ENCODE measurements at places on chromosomes 7 and 10.

- DNase-seq: no peak
These were observed 85.0 kb downstream of the SGMS1 start for GRCh38 chr10:50538555-50539398.

- no peak for DNase-seq
These were observed 9.2 kb downstream of the NUP42 start for GRCh38 chr7:23191022-23191421.

DNA sequence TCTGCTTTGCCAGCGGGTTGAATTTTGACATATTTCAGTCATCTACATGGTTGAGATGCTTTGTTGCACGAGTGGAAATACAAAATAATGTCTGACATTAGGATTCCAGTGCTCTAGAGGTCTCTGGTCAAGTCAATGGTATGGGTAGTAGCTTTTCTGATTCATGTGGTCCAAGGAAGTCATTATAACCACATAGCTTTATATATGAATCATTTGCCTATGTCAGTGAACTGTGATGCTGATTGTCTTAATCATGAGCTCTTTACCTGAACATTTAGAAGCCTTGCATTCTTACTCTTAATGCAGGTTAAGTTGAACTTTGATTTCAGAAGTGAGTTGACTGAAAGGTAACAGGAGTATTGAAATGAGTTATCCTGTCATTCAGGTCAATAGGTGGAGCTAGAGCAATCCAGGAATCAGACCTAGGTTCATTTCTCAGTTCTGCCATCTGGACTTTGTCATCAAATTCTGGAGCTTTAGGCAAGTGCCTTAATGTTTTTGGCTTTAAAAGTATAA, 3.3 kb downstream of the MAPK8 start:
- DNase-seq: peak; percentile 83

GRCh38 chr10:94307046-94307615, 55.6 kb downstream of the NOC3L start:
- no peak for DNase-seq

DNA sequence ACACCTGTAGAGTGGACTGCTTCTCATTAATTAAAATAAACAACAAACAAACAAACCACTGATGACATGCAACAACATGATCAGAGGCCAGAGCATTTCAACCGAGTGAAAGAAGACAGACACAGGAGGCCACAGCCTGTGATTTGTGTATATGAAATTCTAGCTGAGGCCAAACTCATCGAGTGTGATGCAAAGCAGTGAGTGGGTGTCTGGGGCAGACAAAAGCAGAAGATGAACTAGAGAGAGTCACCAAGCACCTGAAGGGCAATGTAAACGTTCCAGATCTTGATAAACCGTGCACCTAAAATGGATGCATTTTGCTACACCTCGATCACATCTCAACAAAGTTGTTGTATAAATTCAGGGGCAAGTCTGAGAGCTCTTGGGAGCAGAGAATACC, 108.4 kb downstream of the KLF6 start:
- DNase-seq: no peak

DNA sequence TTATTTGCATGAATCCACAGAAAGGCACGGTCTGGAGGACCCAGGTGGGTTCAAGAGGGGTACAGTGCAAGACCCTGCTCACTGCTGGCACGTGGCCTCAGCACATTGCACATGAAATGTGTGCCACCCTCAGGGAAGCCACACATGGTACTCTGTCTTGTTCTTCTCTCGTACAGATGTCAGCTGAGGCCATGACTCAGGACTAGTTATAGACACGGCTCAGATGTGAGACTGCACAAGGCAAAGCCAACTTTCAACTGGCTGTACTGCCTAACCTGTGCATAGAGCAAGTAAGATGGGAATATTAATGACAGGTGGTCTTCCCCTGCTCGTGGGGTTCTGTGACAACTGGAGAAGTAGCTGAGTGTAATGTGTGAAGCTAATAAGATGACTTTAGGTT, 249.4 kb upstream of the CTBP2 start:
- DNase-seq: no peak

- peak; percentile 47 for DNase-seq
These were observed 1.5 kb downstream of the IL15RA start for GRCh38 chr10:5975641-5976473.

- no peak for DNase-seq
These were observed 60.0 kb upstream of the MKLN1 start for GRCh38 chr7:131267631-131268030.

DNA sequence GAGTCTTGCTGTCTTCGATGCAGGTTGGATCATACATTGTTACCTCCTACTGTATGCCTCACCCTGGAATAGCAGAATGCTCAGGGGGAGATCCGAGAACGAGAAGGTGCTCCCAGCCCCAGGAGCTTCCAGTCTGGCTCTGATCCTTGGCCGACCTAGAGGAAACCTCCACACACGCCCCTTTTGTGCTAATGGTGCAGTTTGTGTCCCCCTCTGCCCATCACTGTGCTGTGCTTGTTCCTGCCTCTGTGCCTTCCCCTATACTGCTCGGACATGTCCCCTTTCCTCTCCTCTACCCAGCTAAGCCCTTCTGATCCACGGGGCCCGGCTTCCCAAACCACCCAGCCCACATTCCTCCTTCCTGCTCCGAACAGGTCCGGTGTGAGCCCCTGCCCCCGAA, 32.5 kb downstream of the ZNF775 start:
- no peak for DNase-seq

- no peak for DNase-seq
These were observed 83.6 kb downstream of the HTR5A start for GRCh38 chr7:155153676-155154075.

DNA sequence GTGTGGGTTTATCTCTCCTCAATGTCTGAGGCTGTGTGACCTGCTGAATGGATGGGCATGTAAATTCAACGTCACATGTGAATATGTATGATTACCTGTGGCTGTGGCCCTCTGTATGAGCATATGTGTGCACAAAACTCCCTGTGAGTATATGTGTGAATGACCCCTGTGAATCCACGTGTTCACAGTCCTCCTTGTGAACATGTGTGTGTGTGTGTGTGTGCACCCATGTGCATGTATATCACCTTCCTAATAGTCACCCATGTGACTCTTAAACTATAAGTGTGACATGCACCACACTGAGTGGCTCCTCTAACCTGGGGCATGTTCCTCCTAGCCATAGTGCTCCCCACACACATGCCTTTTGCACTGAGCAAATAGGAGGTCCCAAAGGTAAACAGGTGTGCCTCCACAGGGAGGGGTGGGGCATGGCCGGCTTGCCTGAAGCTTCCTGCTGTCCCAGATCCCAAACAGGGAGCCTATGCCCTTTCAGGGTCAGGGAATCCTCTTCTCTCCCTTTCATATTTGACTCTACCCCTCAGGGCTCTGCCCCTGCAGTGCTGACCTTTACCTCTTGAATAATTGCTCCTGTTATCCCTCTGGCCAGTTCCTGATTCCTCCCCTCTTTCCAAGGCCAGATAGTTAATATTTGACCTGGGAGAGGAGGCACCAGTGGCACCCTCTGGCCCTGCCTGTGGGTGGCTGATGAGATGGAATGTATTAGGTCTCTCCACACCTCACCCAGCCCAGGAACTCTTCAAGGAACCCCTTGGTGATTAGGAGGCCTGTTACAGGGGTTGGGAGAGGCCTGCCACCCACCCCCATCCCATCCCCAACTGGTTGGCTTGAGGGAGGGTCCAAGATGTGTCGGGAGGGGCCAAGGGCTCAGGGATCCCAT, 1.9 kb downstream of the SEMA4G start:
- no peak for DNase-seq

- no peak for DNase-seq
These were observed 13.9 kb downstream of the TRIM8 start for GRCh38 chr10:102657984-102658724.

DNA sequence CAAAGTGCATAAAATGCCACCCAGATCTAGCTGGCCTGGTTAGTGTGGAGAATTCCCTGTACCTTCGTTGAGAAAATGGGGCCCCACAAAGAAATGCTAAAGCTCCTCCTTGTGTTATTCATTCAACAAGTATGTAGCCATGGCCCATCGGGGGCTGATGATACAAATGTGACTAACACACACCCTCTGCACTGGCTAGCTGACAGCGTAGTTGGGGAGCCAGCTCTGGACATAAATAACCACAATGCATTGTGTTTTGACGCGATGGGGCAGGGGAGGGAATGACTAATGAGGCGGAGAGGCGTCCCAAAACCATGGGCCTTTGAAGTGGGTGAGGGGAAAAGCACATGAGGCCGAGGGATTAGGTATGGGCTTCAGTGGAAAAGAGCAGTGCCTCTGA, 28.2 kb upstream of the ASL start:
- peak; percentile 97 for DNase-seq

DNA sequence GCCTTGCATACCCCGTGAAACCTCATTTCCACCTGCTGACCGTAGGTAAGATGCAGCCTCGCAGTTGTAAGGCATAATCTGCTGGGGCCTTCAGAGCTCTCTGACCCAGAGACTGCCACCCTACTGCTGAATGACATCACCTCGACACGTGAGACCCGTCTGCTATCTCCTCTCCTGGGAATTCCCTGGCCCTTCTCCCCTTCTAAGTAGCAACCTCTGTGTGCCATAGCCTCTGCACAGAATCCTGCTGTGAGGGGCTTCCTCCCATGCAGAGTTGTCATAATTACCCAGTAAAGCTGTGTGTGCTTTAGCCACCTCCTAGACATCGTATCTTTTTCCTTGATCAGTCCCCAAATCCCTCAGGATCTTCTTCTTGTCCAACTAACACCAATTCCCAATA, 106.7 kb downstream of the CACNB2 start:
- DNase-seq: no peak

DNA sequence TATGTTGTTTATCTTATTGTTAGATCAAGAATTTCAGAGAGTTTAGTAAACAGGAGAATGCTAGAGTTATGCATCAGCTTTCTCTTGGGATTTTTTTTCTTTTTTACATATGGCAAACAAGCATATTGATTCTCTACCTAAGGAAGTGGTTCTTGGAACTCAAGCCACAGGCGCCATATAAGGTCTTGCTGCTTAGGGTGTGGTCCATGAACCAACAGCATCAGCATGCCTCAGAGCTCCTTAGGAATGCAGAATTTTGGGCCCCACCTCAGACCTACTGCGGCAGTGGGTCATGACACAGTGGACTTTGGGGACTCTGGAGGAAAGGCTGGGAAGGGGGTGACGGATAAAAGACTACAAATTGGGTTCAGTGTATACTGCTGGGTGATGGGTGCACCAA, 230.8 kb downstream of the SKAP2 start:
- DNase-seq: no peak

GRCh38 chr10:97543025-97543546, 29.5 kb upstream of the ANKRD2 start:
- DNase-seq: peak; percentile 97

GRCh38 chr10:74419491-74419951, 268.5 kb downstream of the ADK start:
- no peak for DNase-seq

DNA sequence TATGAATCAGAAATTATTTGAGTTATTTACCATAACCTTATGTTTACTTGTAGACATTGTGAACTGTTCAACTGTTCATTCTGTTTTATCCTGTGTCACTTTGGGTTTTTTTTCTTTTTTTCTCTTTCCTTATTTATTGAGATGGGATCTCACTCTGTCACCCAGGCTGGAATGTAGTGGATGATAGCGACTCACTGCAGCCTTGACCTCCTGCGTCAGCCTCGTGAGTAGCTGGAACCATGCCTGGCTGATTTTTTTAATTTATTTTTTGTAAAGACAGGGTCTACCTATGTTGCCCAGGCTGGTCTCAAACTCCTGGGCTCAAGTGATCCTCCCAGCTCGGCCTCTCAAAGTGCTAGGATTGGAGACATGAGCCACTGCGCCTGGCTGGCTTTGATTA, 97.1 kb downstream of the CSTF2T start:
- peak; percentile 37 for DNase-seq

GRCh38 chr10:58853668-58854067, 322.8 kb upstream of the PHYHIPL start:
- no peak for DNase-seq

GRCh38 chr10:11154333-11154732, 136.7 kb downstream of the CELF2 start:
- no peak for DNase-seq

Data from EL (cell line).